Ascending aorta (tissue), 2 donors: ENCODE measurements at places on chromosomes 7 and 10. TPM values are rescaled to one million over a fixed set of nuclear protein-coding genes. Genes with fewer than 3 reads are reported as not detected.

- H3K4me3 ChIP-seq: no peak overlapping the region
- peaks cover 6% of the 10 kb centered on the region for H3K36me3 ChIP-seq
- H3K27me3 ChIP-seq: no peaks in the 10 kb centered on the region
- H3K4me1 ChIP-seq: no peaks in the 10 kb centered on the region
Measured at GRCh38 chr7:111931016-111931517, 275.1 kb downstream of the DOCK4 start.

The PTPRE gene
- 14.5 TPM for total RNA-seq

The PDE6C gene
- not detected for total RNA-seq

DNA sequence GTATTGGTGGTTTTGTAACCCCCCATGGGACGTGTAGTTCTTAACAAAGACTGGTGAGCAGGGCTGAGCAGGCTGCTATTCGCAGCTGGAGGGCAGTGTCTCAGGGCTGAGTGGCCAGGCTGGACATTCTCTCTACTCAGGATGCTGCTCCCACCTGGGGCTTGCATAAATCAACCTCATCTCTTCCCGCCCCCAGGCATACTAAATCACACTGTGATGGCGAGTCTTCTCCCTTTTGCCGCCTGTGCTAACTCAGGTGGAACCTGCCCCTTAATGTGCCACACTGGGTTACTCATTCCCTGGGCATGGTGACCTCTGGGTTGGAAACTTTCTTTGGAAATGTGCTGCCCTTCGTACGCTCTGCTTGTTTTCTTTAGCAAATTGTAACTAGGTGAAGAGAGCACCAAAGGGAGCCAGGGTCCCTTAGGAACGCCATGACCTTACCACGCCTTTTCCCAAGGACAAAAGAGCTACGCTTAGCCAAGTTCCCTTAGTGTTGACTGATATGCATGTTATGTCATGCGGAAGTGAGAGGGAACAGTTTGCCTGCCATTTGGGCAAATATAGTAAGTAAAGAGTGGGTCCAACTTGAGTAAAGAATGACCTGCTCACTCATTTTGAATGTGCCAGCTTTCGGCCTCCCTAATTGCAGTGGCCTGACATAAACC, 40.4 kb upstream of the COBL start:
- DNase-seq: no peak
- H3K27me3 ChIP-seq: no peaks in the 10 kb centered on the region
- no peaks in the 10 kb centered on the region for H3K4me1 ChIP-seq
- H3K27ac ChIP-seq: no peak overlapping the region
- no peaks in the 10 kb centered on the region for H3K36me3 ChIP-seq

The FGL2 gene
- 77.9 TPM for total RNA-seq

The OR13A1 gene
- not detected for total RNA-seq

- no peak for DNase-seq
- peaks cover 8% of the 10 kb centered on the region for H3K4me1 ChIP-seq
- no peak overlapping the region for H3K27ac ChIP-seq
- no peaks in the 10 kb centered on the region for H3K36me3 ChIP-seq
- no peak overlapping the region for H3K4me3 ChIP-seq
- no peaks in the 10 kb centered on the region for H3K27me3 ChIP-seq
Measured at GRCh38 chr10:47289921-47290320, 10.1 kb upstream of the GDF10 start.

DNA sequence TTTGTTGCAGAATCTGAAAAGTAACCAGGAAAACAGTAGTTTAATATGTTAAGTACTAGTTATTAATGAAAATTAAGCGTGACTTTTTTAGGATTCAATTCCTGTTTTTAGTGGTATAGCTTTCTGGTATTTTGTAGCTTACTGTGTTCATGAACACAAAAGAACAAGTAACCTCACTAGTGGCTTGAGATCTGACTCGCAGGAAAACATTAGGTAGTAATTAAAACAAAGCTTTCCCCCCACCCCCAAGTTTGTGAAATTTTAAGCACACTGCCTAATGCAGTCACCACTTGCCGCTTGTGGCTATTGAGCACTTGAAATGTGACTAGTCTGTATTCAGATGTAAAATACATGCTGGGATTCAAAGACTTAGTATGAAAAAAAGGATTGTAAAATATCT, 102.5 kb upstream of the RPA3 start:
- DNase-seq: no peak
- no peaks in the 10 kb centered on the region for H3K36me3 ChIP-seq
- H3K4me1 ChIP-seq: no peaks in the 10 kb centered on the region

DNA sequence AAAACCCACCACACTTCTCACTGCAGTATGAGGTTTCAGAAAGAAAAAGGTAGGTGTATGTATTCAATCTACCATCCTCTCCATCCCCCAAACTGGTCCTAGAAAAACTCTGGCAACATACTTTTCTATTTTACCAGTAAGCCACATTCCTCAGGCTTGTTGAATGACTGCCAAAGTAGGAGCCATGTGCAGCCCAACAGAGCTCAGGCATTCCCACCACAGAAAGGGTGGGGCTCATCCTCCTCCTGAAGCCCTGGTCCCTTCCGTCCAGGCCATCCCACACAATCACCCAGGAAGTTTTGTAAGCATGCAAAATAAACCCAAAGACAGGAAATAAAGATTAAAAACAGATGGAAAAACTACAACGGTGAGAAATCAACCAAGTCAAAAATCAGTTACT, 57.2 kb downstream of the MAD1L1 start:
- H3K27me3 ChIP-seq: no peaks in the 10 kb centered on the region
- peak; percentile 74 for DNase-seq
- H3K27ac ChIP-seq: peak overlapping the region; percentile 47
- no peak overlapping the region for H3K4me3 ChIP-seq

GRCh38 chr7:130351791-130352090, 7.1 kb downstream of the CPA5 start:
- no peaks in the 10 kb centered on the region for H3K27me3 ChIP-seq
- H3K4me1 ChIP-seq: peaks cover 20% of the 10 kb centered on the region
- no peaks in the 10 kb centered on the region for H3K36me3 ChIP-seq
- no peak overlapping the region for H3K4me3 ChIP-seq
- no peak for DNase-seq

DNA sequence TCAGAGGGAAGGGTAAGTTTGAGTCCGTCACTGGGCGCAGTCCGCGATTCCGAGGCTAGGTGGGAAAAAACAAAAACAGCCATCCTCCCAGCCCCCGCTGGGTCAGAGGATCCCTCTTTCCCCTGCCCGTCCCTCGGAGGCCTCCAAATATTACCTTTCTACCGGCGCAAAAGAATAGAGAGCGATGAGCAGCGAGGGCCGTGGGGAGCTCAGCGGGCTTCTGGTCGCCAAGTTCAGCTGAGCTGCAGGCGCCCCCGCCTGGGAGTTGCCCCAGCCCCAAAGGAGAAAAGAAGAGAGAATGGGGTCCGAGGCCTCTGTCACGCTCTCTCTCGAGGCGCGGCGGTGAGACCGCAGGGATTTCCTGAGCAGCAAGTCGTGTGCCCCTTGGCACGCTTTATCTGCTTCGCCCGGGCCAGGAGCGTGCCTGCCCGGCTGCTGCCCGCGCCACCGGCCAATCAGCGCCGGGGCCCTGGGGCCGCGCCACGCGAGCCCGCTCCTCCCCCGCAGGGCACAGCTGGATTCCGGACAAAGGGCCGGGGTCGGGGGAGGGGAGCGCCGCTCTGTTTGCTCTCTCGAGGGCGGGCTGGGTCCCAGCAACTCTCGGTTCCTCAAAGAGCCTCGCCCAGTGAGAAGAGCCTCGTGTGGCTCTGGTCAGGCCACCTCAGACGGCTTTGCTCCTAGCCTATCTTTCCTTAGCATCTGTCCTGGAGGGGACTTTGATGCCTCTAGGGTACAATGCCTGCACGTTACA, at the start of gene NEUROG3:
Gene NEUROG3 (minus strand): TSS at position 367 of the 751 bp plus-strand sequence. CDS start 379 bp downstream, outside the sequence.
- H3K4me1 ChIP-seq: no peaks in the 10 kb centered on the region
- no peak within 1 kb of the TSS for H3K27ac ChIP-seq
- no peak for DNase-seq
- H3K36me3 ChIP-seq: no peaks in the 10 kb centered on the region
- peak within 1 kb of the TSS; percentile 13 for H3K4me3 ChIP-seq
- H3K27me3 ChIP-seq: peaks cover 27% of the 10 kb centered on the region

The ZNF488 gene
- not detected for total RNA-seq

GRCh38 chr10:33112831-33113455, 154.9 kb upstream of the ITGB1 start:
- no peaks in the 10 kb centered on the region for H3K27me3 ChIP-seq
- H3K4me1 ChIP-seq: no peaks in the 10 kb centered on the region
- H3K4me3 ChIP-seq: no peak overlapping the region

DNA sequence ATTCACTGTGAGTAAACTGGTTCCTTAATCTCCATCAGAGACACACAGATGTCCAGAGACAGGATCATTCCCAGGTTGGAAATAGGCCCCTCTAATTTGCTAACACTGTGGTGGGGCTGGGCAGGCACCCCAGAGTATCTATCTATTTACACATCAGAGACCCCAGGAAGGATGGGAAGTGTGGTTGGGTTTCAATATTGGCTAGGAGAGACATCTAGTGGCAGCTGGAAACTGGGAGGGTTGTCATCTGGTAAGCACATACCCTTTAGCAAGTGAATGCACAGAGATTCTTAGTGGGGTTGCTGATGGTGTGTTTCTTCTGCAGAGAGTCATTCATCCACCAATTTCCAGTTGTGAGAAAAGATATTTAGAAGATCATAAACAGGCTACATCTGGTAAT, 36.0 kb upstream of the NRG3 start:
- DNase-seq: no peak
- H3K27ac ChIP-seq: no peak overlapping the region
- no peaks in the 10 kb centered on the region for H3K4me1 ChIP-seq

DNA sequence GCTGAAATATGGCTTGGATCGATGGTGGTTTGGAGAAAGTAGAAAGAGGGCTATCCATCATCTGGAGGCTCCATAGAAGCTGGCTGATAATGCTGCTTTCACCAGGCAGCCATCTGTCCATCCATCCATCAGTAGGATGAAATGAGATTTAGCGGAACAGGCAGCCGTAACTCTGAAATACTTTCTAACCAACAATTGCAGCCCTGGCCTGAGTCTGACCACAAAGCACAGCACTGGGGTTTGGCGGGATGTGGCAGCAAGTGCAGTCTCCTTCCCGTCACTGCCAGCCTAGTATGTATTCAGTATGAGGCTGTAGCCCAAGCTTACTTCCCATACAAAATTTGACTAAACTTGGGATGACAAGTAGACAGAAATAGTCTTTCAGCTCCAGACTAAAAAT, 38.0 kb downstream of the R3HCC1L start:
- peaks cover 4% of the 10 kb centered on the region for H3K36me3 ChIP-seq
- no peaks in the 10 kb centered on the region for H3K27me3 ChIP-seq
- H3K4me3 ChIP-seq: no peak overlapping the region

GRCh38 chr10:24664991-24665390, 58.7 kb downstream of the ARHGAP21 start:
- no peak for DNase-seq
- H3K4me1 ChIP-seq: peaks cover 2% of the 10 kb centered on the region
- H3K27ac ChIP-seq: no peak overlapping the region

GRCh38 chr10:96440361-96441292, 73.1 kb downstream of the TLL2 start:
- no peak overlapping the region for H3K27ac ChIP-seq
- no peak for DNase-seq
- H3K4me3 ChIP-seq: no peak overlapping the region
- H3K36me3 ChIP-seq: no peaks in the 10 kb centered on the region

- no peak for DNase-seq
- no peaks in the 10 kb centered on the region for H3K36me3 ChIP-seq
- H3K4me1 ChIP-seq: no peaks in the 10 kb centered on the region
Measured at GRCh38 chr7:90216080-90216674, 4.6 kb downstream of the STEAP2 start.

DNA sequence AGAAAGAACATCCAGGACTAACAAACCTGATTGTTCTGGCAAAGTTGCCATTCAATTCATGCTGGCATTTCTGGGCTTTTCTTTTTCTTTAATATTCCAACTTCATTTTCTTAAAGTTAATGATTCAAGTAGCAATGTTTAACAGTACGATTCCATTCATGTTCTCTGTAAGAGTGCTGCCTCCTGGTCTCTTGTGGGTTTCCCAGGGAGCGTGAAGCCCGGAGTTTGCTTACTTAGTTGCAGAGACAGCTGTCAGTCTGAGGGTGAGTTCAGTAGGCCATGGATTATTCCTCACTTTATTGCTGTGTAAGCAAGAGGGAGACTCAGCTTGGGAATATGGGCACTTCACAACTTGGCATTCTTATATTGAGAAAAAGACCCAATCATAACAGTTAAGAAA, 142.2 kb downstream of the TWIST1 start:
- DNase-seq: no peak
- no peak overlapping the region for H3K4me3 ChIP-seq
- no peaks in the 10 kb centered on the region for H3K36me3 ChIP-seq
- H3K4me1 ChIP-seq: no peaks in the 10 kb centered on the region

DNA sequence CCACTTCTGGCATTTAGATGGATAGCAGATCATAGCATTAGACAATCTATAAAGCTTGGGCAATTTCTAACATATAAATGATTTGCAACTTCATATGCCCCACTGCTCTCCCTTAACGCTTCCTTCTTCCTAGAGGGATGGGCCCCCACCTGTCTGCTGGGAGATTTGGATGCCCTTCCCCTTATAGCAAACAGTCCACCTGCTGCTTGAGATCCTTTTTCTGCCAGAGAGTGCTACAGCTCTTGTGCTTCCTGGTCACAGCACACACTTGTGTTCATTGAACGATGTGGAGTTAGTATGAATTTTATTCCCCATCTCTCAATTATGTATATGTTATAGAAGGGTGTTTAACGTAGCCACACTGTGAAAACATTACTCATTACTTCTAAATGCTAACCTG, 10.4 kb upstream of the PCGF5 start:
- H3K4me3 ChIP-seq: no peak overlapping the region
- H3K36me3 ChIP-seq: no peaks in the 10 kb centered on the region
- H3K27me3 ChIP-seq: no peaks in the 10 kb centered on the region
- no peaks in the 10 kb centered on the region for H3K4me1 ChIP-seq
- no peak for DNase-seq

The NUTM2E gene
- total RNA-seq: not detected

GRCh38 chr7:5670183-5670935, 111.1 kb downstream of the RNF216 start:
- no peak for DNase-seq
- no peak overlapping the region for H3K4me3 ChIP-seq
- H3K27me3 ChIP-seq: no peaks in the 10 kb centered on the region

The ZNF853 gene
- total RNA-seq: 12.2 TPM

The PCLO gene
- 0.11 TPM for total RNA-seq

The HSPA12A gene
- total RNA-seq: 5.5 TPM

- H3K36me3 ChIP-seq: no peaks in the 10 kb centered on the region
- H3K4me1 ChIP-seq: no peaks in the 10 kb centered on the region
- DNase-seq: no peak
- H3K27me3 ChIP-seq: no peaks in the 10 kb centered on the region
- H3K27ac ChIP-seq: no peak overlapping the region
Measured at GRCh38 chr10:11451640-11452260, 159.7 kb downstream of the USP6NL start.

DNA sequence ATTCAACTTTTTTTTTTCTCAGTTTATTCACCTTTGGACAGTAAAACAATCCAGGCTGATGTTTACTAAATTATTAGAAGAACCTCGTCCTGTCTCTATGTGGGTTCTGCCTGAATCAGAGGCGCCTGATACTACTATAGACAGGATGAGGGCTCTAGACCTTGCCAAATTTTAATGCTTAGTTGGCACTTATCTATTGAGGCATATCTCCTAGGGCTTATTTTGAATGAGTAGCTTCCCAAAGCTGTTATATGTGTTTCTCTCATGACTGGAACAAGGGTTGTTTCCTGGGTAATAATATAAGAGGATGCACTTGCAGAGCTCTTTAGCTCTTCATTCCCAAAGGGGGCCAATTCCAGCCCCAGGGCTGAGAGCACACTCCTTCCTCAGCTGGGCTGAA, 23.6 kb downstream of the HECW1 start:
- H3K36me3 ChIP-seq: no peaks in the 10 kb centered on the region
- no peaks in the 10 kb centered on the region for H3K27me3 ChIP-seq
- no peak overlapping the region for H3K4me3 ChIP-seq
- no peak for DNase-seq
- H3K4me1 ChIP-seq: no peaks in the 10 kb centered on the region
